Melanocyte of skin (primary cell): ENCODE measurements at places on chromosomes 3 and 15. TPM values are rescaled to one million over a fixed set of nuclear protein-coding genes. Genes with fewer than 3 reads are reported as not detected.

Gene CEMIP
- total RNA-seq = 1.0 and 2.2 TPM in 2 replicates

Gene CACNA2D3
- not detected in 2 replicates for total RNA-seq

Gene GOLGA6L7
- not detected in 2 replicates for total RNA-seq

Gene MYEF2
- 5.1 and 7.6 TPM in 2 replicates for total RNA-seq

Gene GRK7
- total RNA-seq = not detected in 2 replicates

Gene NAALADL2
- 4.0 and 7.1 TPM in 2 replicates for total RNA-seq

Gene CIDEC
- not detected in 2 replicates for total RNA-seq

Gene HMCES
- total RNA-seq = 13.8 and 15.1 TPM in 2 replicates

Gene EPB42
- not detected in 2 replicates for total RNA-seq

Gene EPHA6
- not detected in 2 replicates for total RNA-seq

Gene FGF7
- total RNA-seq = under 0.01 TPM in 1 of 2 replicates, not detected in the other

Gene KLF15
- 6.0 and 8.8 TPM in 2 replicates for total RNA-seq

Gene ARHGEF26
- 13.0 and 16.7 TPM in 2 replicates for total RNA-seq
